ENCODE measurements at places on chromosomes 13 and 19.
A peak's percentile ranks its signal among the peaks of the same experiment; 100 is the strongest.

DNA sequence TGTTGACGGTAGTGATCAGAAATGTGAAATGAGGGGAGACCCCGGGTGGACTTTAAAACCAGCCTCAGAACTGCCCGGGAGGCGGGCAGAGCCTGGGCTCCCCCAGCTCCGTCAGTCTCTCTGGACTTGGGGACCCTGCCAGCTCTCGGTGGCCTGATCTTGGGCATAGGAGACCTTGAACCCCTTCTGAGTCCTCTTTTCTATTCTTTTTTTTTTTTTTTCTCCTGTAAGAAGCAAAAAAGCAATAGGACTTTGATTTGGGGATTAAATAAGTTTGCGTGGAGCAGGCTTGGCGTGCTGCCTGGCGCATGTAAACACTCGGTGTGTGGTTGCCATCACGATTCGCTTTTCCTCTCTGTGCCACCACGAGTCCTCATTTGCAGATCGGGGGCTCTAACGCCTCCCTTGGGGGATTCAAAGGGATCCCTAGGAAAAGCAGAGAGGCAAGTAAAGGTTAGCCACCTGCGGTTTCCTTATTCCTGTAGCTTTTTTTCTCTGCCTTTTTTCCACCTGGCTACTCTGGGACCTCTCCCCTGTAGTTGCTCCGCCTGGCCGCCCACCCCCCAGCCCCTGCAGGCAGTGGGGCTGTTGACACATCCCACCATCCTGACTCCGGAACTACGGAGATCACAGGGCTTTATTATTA is 1.3 kb downstream of the SAFB start:
- peak; percentile 53 for DNase-seq

DNA sequence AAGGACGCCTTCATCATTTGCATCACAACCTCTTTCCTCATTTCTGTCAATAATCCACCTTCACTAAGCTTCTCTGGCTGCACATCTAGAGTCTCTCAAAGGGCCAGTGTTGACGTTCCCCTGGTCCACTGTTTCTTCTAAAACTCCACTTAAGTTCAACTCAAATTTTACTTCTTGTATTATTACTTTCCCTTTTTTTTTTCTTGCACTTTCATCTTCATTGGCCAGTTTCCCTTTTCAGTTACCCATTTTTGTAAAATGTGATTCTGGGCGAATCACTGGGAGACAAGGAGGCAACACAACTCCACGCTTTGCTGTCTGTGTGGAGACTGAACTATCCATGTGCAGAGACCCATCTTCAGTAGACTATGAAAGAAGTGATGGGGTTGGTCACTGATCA is 128.6 kb upstream of the RNF113B start:
- DNase-seq, result no peak

DNA sequence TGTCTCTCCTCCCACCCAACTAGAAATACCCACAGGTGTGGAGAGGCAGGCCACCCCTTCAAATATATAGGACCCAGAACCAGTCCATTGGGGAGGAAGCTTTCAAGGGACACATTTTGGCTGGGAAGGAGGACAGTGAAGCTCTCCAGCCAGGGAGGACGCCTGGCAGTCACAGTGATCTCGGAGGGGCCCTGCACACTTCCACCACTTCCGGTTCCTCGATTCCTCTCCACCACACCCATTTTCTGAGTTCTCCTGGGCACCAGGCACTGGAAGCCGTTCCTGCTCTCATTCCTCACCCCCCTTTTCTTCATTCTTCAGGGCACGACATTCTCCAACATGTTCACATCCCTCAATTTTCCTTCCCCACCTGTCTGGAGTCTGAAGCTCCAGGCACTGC is 30.4 kb upstream of the CEACAM21 start:
- no peak for DNase-seq

DNA sequence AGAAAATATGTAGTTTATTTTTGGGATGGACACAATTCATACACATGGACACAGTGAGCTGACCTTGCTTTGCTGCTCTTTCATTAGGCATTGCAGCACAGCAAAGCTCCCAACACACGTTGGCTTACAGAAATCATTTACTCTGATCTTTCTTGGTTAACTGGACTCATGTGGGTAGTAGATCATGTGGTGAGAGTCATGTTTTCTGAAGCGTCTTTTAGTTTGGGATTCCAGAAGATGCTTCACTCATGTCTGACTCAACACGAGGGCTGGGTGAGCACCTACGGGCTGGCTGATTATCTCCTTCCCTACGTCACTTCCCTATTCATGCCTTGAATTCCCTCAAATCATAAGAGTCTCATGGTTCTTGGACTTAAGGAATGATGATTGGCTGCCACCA is 12.1 kb upstream of the LGALS16 start:
- DNase-seq, result no peak

DNA sequence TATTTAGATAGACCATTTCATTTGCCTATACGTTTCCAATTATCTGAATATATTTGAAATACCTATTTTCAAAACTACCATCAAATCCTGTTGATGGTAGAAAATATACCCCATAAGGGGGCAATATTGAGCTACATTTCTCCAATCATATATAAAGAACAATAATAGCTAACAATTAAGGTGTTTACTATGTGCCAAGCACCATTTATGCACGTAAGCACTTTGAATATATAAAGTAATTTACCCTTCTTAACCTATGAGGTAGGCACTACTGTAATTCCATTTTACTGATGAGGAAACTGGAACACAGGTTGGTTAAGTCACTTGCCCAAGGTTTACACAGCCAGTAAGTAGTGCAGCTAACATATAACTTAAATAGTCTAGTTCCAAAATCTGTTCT is 79.2 kb downstream of the UBL3 start:
- peak; percentile 34 for DNase-seq

DNA sequence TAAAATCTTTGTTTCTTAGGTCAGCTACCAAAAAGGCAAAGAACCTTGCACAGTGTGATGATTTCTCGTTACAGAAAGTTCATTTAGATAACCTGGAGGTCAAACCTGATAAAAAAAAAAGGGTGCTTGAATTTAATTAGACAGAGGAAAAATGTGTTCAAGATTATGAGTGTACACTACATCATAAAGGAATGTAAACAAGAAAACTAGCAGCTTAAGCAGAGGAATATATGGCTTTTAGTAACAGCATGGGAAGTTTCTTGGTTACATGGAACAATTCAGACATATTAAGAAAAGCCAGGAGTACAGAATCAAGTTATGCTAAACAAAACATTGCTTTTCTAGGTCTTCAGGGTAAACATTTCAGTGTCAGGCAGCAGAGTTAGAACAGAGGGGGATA is 32.9 kb downstream of the ING1 start:
- peak; percentile 17 for DNase-seq

DNA sequence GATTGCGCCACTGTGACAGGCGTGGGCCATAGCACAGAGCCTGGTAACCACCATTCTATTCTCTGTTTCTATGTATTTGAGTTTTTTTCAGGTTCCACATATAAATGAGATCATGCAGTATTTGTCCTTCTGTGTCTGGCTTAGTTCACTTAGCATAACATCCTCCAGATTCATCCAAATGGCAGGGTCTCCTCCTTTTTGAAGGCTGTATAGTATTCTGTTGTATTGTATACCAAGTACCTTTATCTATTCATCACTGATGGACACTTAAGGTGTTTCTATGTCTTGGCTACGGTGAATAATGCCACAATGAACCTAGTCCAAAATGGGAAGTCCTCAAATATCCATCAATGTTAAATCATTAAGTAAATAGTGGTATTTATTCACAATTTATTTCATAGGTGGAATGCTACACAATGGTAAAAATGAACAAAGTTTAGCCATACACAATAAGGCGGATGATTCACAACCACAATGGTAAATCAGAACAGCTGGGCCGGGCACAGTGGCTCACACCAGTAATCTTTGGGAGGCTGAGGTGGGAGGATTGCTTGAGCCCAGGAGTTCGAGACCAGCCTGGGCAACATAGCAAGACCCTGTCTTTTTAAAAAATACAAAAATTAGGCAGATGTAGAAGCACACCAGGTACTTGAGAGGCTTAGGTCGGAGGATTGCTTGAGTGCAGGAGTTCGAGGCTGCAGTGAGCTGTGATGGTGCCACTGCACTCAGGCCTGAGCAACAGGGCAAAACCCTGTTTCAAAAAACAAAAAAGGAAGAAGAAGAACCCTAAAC is 8.4 kb upstream of the GRAMD1A start:
- DNase-seq, result no peak

GRCh38 chr19:56642711-56643459 is at the start of gene SMIM17:
SMIM17 (plus strand) TSS chr19:56643159; CDS start chr19:56645668, 2,509 bp downstream.
- DNase-seq, result no peak

DNA sequence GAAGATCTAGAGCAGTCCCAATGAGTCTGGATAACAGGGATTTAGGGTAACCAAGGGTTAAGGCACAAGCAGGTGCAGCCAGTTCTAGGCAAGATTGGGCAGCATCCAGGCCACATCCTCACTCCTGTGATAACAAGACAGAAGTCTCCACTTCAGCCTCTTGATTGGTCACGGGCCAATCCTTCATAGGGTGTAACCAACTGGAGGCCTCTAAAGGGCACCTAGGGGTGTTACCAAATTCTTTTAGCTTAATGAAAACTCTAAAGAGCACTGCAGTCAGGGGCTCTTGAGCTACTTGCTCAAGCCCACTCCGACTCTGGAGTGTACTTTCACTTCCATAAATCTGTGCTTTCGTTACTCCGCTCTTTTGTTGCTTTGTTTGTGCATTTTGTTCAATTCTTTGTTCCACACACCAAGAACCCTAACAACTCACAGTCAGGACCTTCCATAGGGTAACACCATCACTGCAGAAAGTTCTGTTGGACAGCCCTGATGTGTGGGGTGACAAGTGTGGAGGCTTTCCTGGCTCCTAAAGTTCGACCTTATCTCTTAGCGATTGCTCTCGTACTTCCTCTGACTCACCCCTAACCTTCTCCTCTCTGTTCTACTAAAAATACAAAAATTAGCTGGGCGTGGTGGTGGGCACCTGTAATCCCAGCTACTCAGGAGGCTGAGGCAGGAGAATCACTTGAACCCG is 36.1 kb downstream of the ZSWIM9 start:
- no peak for DNase-seq

GRCh38 chr13:67076378-67076777 is 153.8 kb downstream of the PCDH9 start:
- no peak for DNase-seq

DNA sequence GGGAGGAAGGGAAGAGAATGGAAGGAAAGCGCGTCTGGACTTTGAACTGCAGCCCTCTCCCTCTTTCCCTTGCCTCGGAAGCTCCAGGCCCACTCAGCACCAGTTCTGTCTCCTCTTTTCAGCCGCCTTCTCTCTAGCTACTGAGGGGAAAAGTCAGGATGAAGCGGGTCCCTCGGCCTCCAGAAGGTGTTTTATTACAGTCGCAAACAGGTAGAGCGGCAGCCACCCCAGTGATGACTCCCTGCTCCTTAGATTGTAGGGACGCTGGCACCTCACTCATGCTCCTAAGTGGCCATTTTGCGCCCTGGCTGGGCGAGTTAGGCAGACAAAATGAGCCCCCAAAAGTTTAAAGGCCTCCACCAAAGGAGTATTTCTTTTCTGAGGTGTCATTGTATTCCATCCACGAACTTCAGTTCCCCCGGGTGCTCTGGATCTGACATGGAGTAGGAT is 954 bp upstream of the STK24 start:
- no peak for DNase-seq

DNA sequence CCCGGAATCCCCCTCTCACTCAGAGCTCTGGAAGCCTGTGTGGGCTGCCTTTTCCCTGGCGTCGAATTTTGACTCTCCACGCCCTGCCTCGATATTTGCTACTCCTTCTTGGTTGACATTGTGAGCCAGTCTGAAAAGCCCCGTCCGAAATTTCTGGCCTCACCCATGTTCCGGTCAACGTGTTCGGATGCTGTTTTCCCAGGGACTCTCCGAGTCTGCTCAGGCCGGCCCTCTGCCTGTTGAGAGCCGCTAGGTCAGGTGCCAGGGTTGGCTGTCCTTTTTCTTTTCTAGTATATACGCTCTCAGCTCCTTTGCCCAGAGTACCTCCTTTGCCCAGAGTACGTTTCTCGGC is 6.8 kb upstream of the DGKH start:
- peak; percentile 62 for DNase-seq

- DNase-seq, result no peak
Measured at GRCh38 chr13:70432276-70432805, 324.1 kb upstream of the KLHL1 start.

GRCh38 chr13:109297628-109298027 is 488.8 kb downstream of the IRS2 start:
- peak; percentile 97 for DNase-seq

DNA sequence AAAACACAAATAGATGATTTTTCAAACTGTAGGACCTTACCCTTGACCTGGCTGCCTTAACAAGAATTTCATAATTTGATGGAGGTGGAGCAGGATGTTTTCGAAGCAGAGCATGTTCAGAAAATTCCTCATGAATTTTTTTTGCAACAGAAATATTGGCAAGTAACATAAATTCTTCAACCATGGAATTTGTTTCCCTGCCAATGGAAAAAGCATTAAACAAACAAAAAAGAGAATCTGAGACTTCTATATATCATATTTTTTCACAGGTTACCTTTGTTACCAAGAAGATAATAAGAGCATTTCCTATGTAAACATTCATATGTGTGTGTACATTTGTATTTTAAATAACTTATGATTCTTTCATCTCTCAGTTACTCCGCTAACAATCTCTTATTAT is 18.3 kb downstream of the DIS3 start:
- peak; percentile 34 for DNase-seq

GRCh38 chr13:99969919-99970650 is 1.5 kb downstream of the ZIC5 start:
- no peak for DNase-seq

DNA sequence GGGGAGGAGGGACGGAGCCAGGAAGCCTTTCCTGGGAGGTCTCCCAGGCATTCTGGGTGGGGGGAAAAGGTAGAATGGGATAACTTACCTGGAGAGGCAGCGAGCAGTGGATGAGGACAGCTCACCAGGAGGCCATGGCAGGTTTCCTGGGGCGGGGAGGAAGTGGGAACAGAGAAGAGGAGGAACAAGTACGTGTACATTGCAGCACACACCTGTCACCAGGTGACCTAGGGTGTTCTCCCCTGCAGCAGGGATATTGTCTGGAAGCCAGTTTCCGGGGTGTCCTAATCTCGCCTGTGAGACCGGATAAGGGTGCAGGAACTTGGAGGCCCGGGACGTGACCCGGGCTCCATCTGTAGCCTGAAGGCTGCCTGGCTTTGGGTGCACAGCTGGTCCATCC is at the start of gene FUT3:
Gene FUT3, minus strand, starts transcription at position 148 of the 400 bp plus-strand sequence.
- DNase-seq, result no peak

- DNase-seq, result no peak
Measured at GRCh38 chr13:59842507-59842906, 321.2 kb downstream of the DIAPH3 start.

GRCh38 chr19:47231215-47232054 is 436 bp upstream of the BBC3 start:
- peak; percentile 94 for DNase-seq

- DNase-seq, result no peak
Measured at GRCh38 chr19:45364696-45365095, 5.7 kb downstream of the ERCC2 start.

GRCh38 chr19:21483589-21484170 is 21.7 kb upstream of the ZNF429 start:
- DNase-seq, result peak; percentile 10

DNA sequence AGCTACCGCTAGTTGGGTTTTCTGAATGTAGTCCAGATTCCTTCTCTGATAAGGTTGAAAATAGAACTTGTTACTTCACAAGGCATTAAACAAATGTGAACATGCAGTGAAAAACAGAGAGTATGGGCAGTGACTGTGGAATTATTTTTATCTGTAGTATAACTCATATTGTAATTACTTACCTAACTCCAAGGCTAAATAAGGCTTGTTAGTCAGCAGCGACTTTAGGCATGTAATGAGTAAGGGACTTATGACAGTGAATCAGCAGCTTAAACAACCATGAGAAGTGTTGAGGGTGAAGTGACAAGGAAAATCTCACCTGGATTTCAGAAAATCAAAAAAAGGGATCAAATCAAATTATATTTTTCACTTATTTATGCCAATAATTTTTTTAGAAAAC is 1719.5 kb upstream of the MIR17HG start:
- no peak for DNase-seq

- DNase-seq, result no peak
Measured at GRCh38 chr13:40102360-40102727, 446.9 kb downstream of the COG6 start.

All from AG10803 (cell line).